Stomach (tissue), 19 donors: ENCODE measurements at places on chromosomes 1 and 21.

- no peak for DNase-seq
Observed at GRCh38 chr1:30513396-30514136, 209.8 kb downstream of the MATN1 start.

- DNase-seq: no peak
Observed at GRCh38 chr1:119288751-119289150, 79.8 kb upstream of the HAO2 start.

GRCh38 chr1:10484521-10484920 is 9.8 kb downstream of the PEX14 start:
- DNase-seq: no peak

GRCh38 chr1:47003896-47004403 is 19.5 kb upstream of the CYP4X1 start:
- no peak for DNase-seq
